Cardiac fibroblast (primary cell): ENCODE measurements at places on chromosomes 3 and 15.

GRCh38 chr15:95663156-95664100 lies 667.1 kb upstream of the NR2F2 start:
- DNase-seq = peak; percentile 55

- no peak for DNase-seq
Measured at GRCh38 chr3:99599894-99600293, 38.5 kb upstream of the COL8A1 start.

DNA sequence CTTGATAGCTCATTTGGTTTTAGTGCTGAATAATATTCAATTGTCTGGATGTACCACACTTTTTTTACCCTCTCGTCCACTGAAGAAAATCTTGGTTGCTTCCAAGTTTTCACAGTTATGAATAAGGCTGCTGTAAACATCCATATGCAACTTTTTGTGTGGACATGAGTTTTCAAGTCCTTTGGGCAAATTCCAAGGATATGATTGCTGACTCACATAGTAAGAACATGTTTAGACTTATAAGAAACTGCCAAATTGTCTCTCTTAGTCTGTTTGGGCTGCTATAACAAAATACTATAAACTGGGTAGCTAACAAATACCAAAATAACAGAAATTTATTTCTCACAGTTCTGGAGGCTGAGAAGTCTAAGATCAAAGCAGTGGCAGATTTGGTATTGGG lies 59.5 kb upstream of the TNFSF10 start:
- peak; percentile 63 for DNase-seq

- no peak for DNase-seq
Measured at GRCh38 chr3:56484122-56484521, 15.9 kb upstream of the ERC2 start.

DNA sequence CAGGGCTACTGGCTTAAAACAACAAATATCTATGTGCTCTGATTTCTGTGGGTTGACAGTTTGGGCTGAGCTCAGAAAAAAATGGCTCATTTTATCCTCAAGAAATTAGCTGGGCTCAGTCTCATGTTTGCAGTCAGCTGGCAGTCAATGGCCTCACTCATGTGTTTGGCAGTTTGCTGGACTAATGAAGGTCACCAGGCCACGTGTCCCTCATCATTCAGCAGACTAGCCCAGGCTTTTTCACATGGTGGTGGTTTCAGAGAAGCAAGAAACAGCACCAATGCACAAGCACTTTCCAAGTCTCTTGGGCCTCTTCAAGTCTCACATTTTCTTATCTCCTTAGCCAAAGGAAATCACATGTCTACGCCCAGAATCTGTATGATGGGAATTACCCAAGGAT lies 478.3 kb upstream of the PPP2R3A start:
- DNase-seq = no peak

GRCh38 chr3:37766797-37767776 lies 94.6 kb upstream of the CTDSPL start:
- DNase-seq = no peak

DNA sequence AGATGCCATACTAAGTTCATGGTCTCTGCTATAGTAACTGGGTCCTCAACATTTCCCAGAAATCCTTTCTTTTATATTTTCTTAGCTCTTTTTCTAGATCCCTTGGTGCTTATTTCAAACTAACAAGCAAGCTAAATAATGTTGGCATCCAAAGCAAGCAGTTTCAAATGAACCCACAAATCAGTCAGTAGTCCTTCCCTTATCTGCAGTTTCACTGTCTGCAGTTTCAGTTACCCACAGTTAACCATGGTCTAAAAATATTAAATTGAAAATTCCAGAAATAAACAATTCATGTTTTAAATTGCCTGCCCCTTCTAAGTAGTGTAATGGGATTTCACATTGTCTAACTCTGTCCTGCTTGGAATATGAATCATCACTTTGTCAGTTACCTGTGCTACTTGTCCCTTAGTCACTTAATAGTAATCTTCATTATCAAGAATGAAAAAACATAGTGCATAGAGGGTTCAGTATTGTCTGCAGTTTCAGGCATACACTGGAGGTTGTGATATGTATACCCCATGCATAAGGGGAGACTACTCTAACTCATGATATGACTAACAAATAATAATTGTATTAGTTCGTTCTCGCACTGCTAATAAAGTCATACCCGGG lies 633.7 kb downstream of the MECOM start:
- no peak for DNase-seq

GRCh38 chr3:139120086-139121056 lies 75.7 kb upstream of the PRR23C start:
- DNase-seq = peak; percentile 72

DNA sequence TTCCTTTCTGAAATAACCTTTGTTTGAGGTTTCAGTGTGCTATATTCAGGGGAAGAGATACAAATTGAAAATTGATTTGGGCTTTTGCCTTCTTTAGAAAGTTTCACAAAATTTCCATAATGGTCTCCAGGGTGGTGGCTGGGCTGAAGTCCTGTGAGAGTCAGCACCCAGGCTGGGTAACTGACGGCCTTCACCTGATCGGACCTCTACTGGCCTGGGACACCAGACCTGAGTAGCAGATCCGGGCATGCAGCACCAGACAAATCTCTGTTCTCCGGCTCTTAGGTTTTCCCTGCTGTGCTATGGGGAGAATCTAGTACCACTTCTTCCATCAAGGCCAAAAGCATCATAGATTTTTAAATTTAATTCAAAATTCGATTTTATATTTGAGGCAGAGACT lies 133.0 kb upstream of the LMCD1 start:
- DNase-seq = no peak

- no peak for DNase-seq
Measured at GRCh38 chr3:14335774-14336748, 66.3 kb upstream of the SLC6A6 start.
